ENCODE measurements at places on chromosomes 13 and 19.

DNA sequence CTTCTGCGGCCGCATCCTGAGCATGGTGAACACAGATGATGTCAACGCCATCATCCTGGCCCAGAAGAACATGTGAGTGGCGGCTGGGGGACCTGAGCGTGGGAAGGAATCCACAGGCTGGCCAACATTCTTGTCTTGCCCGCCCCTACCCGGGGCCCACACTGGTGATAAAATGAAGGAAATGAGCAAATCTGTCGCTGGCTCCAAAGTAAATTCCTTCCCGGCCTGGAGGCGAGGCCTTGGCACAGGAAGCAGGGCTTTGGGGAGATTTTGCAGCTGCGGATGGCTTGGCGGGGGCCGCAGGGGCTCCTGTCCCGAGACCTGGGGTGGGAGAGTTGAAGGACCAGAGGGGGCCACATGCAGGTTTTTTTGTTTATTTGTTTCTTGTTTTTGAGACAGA lies 4.4 kb downstream of the KXD1 start:
- DNase-seq, result no peak

DNA sequence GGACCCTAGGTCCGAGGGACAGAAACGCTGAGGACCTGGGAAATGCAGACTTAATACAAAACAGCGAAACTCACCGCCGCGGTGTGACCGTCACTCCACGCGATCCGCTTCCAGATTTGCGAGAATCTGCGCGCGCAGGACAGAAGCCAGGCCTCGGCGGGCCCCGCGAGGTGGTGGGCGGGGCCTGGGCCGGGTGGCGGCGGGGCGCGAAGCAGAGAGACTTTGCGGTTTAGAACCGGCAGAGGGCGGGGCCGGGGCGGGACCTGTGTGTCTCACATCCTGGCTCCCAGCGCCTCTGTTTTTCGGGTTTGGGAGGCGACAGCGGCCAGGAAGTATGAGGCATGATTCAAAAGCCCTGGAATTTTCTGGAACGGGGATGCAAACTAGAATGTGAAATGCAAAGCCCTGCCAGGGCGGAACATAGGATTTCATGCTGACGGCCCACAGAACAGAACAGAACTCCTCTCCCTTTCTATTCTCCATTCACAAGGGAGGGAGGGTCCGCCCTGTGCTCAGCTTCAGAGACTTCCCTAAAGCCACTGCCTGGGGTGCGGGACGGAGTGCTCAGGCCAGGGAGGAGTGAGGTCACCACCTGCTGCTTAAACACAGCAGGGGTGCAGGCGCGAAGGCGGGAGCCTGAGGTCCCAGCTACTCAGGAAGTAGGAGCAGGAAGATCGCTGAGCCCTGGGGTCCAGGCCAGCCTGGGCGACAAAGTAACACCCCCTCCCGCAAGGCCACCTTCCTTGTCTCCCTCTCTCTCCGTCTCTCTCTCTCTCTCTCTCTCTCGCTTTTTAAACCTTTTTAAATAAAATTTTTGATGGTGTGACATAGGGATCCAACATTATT lies 44.3 kb downstream of the ZNF611 start:
- peak; percentile 75 for DNase-seq

DNA sequence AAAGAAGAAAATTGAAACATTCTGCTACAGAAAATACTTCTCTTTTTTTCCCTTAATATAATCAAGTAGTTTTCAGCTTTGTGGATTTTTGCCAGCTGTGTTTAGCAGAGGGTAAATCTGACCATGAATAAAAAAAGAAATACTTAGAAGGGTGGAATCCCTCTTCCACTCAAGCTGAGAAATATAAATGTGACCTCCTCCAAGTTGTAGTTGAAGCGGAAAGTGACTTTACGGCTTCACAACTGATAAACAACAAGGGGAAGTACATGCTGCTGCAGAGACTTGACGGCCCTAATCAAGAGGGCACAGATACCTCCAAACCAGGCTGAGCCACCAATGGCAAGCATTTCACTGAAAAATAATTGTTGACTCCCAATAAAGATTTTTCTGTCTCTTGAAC lies 785.0 kb downstream of the SLITRK5 start:
- no peak for DNase-seq

DNA sequence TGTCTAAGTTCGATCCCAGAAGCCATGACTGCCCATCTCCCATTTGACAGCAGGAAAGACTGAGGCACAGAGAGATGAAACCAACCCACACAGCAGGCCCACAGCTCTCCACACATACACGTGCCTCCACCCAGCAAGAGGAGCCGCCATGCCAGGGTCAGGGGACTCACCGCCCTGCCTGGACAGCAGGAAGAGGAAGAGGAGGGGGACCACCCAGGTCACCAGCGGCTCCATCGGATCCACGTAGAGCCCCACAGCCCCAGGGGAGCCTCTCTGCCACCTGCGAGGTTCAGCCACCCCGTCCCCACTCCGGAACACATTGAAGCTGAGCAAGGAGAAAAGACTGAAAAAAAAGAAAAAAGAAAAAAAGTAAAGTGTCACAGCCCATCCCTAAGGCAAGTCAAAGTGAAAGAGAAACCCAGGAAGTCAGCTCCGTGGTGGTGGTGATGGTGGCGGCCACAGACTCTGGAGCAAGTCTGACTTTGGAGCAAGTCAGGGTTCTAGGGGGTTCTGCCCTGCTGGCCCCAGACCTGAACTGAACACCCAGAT lies at the start of gene IL12RB1:
Gene IL12RB1 (minus strand): TSS at position 345 of the 549 bp plus-strand sequence. CDS start 111 bp downstream, at position 234.
- no peak for DNase-seq

DNA sequence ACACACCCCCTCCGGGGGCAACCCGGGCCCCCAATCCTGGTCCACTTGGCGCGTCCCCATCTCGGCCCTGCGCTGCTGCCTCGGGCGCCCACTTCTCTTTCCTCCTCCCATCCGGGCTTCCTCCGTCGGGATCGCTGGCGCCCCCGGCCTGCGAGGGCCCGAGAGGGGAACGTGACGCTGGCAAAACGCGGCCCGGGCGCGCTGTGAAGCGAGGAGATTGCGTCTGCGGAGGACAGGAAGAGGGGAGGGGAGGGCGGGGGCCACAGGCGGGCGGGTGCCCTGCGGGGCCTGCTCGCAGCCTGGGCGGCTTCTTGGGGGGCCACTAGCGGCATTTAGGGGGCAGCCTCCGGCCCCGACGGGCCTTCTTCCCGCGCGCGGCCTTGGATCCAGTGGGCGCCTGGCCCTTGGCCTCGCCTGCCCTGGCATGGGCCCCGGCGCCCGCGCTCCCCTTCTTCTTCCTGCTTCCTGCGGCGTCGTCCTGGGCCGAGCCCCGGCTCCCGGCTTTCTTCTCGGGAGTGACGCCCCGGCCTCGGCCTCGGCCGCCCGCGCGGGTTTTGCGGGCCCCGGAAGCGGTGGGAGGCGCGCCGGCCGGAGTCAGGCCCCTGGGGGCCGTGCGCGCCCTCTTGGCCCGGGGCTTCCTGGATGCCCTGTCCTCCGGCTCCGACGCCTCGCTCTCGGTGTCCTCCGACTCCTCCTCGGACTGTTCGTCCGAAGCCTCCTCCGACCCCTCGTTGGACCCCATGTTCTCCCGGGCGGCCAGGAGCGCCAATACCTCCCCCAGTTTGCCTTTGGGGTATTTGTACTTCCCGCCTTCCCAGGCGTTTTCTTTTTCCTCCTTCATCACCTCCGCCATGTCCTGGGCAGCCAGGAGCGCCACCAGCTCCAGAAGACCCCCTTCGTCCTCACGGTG lies 2.2 kb downstream of the PNMA8B start:
- DNase-seq, result no peak

DNA sequence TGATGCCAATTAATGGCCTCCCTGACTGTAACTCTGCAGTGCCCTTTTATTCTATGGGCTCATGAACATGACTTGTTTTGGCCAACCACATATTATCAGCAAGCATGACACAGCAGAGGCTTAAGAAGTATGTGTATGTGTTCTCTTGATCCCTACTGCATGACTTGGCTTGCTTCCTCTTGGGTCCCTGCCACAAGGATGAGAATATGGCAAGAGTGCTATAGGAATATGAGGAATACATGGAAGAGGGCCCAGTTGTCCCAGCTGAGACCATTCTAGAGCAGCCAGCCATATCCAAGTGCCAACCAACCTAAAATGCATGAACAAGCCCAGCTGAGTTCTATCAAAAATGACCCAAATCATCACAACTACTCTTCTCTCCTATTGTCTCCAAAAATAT lies 576.7 kb upstream of the PCDH9 start:
- no peak for DNase-seq

DNA sequence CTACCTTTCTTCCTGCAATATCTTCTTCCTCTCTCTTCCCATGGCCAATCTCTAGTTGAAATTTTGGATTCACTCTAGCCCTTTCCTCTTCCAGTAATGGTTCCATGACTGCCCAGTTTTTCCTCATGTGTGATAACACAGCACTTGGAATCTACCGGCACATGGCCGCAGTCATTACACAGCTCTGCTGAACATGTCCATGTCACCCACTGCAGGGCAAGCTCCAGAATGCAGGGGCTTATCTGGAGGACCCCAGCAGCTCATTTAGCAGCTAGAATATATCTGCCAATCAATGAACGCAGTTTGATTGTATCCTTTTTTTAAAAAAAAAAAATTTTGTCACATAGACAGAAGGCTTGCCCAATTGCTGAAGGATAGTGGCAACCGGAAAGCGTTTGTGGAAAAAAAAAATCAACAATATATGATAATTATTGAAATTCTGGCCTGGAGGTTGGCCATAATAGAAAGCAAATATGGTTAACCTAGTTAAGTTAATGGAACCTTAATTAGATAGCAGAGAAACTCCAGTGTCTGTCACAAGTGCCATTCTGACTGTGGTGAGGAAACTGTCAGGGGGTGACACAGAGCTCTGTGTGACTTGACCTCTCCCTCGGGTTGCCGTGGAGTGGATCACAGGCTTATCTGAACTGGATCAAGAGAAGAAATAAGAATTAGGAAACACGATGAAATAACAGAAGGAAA lies 426.7 kb downstream of the LIG4 start:
- no peak for DNase-seq

- no peak for DNase-seq
Measured at GRCh38 chr19:35435896-35436295, 12.2 kb upstream of the FFAR2 start.

DNA sequence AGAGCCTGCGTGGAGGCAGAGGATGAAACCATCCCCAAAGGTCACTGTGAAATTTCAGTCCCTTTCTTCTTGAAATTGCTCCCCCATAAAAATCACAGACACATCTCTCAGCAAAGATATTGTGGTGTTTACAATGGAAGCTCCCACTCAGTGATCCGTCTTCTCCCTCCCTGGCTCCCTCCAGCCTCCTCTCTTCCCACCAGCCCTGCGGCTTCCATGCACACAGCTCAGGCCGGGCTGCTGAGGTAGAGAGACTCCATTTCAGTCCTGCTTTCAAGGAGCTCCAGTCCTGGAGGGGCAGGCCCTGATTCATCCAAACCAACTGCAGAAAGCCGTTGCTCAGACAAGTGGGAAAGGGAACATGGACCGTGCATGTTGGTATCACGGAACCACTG lies 24.0 kb upstream of the MIER2 start:
- no peak for DNase-seq

DNA sequence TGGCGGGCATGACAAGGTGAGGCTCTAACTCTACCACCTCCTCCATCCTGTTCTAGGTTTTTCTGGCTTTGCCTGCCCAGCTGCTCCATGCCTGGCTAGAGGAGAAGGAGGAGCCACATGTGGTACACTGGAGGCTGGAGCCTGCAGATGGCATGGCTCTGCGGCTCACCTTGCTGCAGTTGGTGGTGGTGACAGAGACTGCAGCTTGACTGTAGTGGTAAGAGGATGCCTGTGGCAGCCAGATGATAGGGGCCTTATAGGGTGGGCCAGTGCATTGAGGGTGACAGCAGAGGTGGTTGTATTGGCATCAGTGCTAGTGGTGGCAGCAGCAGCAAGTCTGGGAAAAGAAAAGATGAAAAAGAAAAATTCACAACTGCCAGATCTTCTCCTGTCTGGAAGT lies 146.2 kb downstream of the TNFRSF19 start:
- DNase-seq, result no peak

DNA sequence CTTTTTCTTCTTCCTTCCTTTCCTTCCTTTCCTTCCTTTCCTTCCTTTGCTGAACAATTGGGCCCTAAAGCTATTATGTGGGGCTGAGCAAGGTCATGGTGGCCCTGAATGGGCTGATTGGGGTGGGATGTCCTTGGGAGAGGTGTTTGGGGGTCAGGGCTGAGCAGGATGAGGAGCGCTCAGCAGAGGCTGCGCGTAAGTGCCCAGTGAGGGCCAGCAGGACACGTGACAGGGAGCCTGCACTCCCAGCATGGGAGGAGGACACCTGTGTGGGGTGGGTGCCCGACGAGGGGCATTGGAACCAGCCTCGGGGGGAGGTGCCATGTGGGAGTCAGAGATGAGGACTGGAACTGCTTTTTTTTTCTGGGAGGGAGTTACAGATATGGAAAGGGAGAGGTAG lies 5.4 kb upstream of the LGALS7 start:
- no peak for DNase-seq
